ENCODE measurements at places on chromosomes 16 and 17.

GRCh38 chr17:69981441-69981840 lies 93.6 kb upstream of the KCNJ16 start:
- DNase-seq, result no peak

DNA sequence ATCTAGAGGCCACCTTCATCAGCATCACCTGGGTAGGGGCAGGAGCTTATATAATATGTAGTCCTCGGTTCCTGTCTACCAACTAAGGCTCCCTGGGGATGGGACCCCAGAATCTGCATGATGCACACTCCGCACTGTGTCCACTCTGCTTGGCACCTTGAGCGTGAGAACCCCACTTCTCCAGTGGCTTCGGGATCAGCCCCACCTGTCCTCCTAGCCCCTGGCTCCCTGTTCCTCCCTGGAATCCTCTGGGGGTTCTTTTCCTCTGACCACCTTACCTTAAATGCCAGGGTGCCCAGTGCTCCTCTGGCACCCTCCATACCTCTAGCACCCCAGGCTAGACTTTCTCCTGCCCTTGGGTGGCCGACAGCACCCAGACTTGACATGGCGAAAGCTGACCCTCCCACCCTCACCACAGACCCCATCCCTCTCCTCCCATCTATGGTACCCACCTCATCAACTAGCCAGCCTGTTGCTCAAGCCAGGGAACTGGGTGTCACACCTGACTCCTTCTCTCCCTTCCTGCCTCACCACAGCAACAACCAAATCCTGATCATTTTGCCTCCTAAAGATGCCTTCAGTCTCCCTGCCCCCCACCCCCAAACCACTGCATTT lies 2.8 kb upstream of the NXPH3 start:
- DNase-seq, result no peak

DNA sequence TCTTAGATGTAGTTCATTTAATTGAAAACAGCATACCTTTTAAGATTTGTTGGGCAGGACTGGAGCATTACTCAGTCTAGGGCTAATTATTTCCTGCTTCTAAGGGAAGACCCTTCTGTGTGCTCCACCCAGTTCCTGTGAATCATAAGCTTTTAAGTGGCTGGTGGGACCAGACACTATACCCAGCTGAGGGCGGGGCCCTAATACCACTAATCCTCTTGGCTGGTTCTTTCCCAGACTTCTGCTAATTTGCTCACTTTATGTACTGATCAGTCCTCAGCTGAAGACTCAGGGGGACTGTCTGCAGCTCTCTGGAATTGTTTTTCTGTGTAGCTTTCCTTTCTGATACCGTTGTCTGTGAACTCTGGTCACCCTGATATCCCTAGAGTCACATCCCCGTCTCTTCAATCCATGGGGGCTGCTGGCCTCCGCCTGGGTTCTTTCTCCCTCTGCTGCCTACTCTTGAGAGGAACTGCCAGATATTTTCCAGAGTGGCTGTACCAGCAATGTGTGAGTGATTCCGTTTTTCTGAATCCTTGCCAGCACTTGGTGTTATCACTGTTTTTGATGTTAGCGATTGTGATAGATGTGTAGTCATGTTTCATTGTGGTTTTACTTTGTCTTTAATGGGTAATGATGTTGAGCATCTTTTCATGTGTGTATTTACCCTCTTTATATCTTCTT lies 35.1 kb downstream of the MFSD11 start:
- DNase-seq, result no peak

- DNase-seq, result peak; percentile 81
These were observed 6.0 kb upstream of the TPPP3 start for GRCh38 chr16:67399218-67399733.

DNA sequence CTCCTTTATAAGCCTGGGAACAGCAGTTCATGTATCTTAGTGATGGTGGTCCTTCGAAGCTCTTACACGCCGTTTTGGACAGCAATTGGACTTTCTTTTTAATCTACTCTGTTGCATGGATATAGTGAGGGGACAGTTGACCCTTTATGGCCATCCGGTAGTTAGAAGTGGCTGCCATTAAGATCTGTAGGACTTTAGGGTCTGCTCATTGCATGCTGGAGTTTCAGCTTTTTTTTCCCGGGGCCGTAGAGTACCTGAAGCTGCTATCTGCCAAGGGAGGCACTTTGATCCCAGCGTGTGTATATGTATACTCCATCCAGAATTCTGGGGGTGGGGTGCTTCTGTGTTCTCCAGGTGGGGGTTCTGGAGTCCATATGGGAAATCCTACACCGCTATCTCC lies 1.2 kb downstream of the CYB5D1 start:
- no peak for DNase-seq

- no peak for DNase-seq
These were observed 76.8 kb downstream of the RPGRIP1L start for GRCh38 chr16:53626811-53627210.

DNA sequence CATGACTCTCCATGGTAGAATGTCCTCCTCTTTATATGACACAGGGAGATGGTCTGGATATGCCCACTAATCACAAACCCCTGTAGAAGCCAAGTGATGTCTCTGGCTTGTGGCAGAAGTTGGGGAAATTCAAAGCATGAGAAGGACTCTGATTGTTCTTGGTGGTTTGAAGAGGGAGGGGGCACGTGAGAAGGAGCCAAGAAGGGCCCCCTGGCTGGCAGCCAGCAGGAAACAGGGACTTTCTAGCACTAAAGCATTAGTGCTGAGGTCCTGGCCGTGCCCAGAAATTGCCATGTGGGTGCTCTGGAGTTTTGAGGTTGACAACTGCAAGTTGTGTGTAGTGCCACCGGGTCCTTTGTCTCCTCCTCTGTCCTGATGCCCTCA lies 199.9 kb downstream of the LGALS9B start:
- no peak for DNase-seq

DNA sequence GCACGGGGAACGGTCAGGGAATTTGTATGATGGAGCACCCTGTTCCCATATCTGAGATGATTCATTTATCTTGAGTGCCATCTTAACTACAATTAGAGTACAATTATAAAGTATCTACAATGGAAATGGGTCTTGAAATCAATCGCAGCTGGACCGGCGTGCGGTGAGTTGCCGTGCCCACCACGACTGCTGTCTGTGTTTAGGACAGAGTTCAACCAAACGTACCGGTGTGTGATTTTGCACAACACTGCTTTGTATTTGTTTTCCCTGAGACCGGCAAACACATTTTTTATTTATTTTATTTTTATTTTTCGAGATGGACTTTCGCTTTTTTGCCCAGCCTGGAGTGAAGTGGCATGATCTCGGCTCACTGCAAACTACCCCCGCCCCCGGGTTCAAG lies 457.0 kb downstream of the WWOX start:
- no peak for DNase-seq

- DNase-seq, result no peak
These were observed 1.7 kb upstream of the ITGAE start for GRCh38 chr17:3802461-3803307.
